Activated CD4-positive, CD25-positive, alpha-beta regulatory T cell treated with anti-CD3 and anti-CD28 coated beads, Interleukin-2, amount 50 U/mL, for 24 hours (primary cell): ENCODE measurements at places on chromosomes 5 and 9.

DNA sequence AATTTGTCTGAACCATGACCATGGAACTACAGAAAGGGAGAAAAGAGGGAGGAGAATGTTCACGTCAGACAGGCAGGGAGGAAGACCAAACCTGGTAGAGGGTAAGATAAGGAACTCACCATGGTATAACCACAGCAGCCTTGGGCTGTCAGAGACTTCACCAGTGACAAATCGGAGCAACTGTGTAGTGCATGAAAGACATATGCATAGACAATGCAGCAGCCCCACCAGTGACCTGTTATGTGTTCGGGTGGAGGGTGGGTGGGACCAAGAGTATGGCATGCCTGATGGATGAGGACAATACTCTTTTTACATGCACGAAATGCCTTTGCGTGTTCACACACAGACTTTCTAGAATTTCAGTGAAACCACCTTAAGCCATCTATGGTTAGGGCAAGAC lies 221.8 kb upstream of the RASEF start:
- ATAC-seq = no peak

GRCh38 chr5:116814626-116815385 lies 240.2 kb upstream of the SEMA6A start:
- no peak for ATAC-seq

DNA sequence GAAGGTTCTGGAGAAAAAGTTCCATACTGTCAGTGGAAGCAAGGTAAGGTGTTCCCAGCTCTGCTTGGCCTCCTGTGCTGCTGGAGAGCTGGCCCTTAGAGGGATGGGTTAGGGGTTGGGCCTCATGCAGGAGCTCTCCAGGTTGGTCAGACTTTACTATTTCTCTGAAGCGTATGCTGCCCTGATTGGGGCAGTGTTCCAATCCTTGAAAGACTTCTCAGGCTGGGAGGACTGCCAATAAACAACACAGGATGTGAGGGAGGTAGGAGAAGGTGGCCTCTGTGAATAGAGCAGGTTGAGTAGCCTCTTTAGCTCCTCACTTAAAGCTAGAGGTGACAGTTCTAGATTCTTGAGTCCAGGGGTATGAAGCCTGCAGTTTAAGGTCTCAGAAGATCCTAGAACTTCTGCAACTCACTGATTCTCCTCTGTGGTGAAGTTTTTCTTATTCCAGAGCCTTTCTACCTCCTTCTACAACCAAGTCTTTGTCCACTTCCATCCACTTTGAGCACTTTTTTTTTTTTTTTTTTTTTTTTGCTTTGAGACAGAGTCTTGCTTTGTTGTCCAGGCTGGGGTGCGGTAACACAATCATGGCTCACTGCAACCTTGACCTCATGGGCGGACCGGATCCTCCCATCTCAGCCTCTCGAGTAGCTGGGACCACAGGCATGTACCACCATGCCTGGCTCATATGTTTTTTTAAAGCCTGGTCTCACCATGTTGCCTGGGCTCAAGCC lies 3.0 kb downstream of the HNRNPAB start:
- no peak for ATAC-seq

GRCh38 chr5:30890377-30890776 lies 303.1 kb upstream of the CDH6 start:
- no peak for ATAC-seq

- ATAC-seq = no peak
Measured at GRCh38 chr5:112710896-112711295, 26.8 kb upstream of the APC start.
